GM04503 (cell line): ENCODE measurements at places on chromosomes 5 and 9.

DNA sequence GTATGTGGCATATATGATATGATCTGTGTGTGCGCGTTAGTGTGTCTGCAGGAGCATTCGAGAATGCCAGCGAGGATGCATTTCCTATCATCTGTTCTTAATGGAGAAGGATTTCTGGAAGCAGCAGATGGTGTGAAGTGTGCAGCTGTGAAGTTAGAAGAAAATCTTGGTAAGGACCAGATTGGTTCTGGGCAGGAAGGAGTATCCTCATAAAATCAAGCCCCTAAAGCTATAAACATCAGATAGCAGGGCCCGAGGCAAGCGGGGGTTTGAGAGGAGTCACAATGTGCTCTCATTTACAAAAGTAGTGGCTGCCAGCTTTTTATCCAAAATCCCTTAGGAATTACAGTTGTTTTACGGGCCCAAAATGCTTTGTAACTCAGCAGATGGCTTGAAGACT is 40.0 kb downstream of the DAPK1 start:
- DNase-seq: no peak

- DNase-seq: no peak
Measured at GRCh38 chr5:142263346-142263745, 61.5 kb downstream of the SPRY4 start.

GRCh38 chr5:14958188-14958587 is 86.6 kb upstream of the ANKH start:
- no peak for DNase-seq

GRCh38 chr5:35672995-35673394 is 55.3 kb downstream of the SPEF2 start:
- DNase-seq: no peak

DNA sequence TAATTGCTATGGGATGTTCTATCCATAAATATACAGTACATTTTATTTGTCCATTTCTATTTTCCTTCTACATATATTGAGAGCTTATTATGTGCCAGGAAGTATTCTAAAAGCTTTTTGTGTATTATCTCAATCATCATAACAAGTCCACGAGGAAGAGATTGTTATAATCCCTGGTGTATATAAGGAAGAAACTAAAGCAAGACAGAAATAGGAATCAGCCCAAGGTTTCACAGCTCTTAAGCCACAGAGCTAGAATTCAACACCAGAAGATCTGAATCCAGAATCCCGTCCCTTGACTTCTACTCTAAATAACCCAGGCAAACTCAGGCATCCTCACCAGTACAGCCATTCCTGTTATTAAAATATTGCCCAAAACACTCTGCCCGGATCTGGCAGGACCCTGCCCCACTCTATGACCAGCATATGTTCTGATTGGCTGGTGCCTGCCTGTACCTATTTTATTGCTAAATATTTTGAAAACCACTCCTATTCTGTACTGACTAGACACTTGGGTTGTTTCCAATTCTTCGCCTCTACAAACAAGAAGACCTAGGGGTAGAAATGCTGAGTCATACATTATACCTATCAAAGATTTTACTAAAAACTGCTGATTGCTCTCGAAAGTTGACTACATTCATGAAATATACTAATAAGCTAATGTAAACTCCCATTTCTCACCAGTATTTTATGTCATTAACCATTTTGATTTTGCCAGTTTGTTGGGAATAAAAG is 297.4 kb downstream of the ENC1 start:
- DNase-seq: no peak
